ENCODE measurements at places on chromosomes 16 and 17. TPM values are rescaled to one million over a fixed set of nuclear protein-coding genes. Genes with fewer than 3 reads are reported as not detected.

ZNF624 gene
- total RNA-seq = 1.9 TPM

CTRL gene
- total RNA-seq = 1.6 TPM

ASPA gene
- not detected for total RNA-seq

MPO gene
- total RNA-seq = not detected

DNA sequence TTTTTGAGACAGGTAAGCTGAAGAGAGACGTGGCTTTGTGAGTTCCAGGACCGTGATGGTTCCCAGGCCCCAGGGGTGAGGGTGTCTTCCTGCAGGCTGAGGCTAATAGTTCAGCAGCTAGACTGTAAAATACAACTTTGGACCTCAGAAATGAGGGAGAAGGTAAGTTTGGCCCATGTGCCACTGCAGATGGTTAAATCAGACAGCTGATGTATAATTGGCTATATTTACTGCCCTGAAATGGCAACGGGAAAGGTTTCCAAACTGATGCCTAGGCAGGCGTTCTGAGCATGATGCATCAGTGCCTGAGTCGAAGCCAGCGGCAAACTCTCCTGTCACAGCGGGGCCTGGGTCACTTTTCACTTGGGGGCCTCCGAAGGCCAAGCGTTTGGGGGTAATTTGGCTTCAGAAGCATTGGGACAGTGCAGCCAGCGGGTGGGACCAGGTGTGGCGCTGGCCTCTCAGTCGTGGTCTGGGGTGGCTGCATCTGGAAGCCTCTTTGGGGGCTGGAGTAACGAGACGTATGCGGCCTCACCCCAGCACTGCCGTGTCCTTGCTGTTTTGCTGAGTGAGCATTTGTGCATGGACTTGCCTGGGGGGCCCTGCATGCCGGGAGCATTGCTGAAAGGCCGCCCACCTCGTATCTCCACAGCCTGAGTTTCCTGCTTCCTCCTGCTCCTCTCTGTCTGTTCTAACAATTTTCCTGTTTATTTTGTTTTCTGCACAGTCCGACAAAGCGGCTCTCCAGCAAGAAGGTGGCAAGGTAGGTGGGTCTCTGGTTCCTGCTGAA, 31.2 kb upstream of the CAPN15 start:
- no peak for DNase-seq
- no peak overlapping the region for H3K27ac ChIP-seq

GRCh38 chr17:45296833-45297124, 20.0 kb downstream of the MAP3K14 start:
- H3K36me3 ChIP-seq = peaks cover 14% of the 10 kb centered on the region
- DNase-seq = peak; percentile 48
- peak overlapping the region; percentile 72 for H3K27ac ChIP-seq
- no peaks in the 10 kb centered on the region for H3K27me3 ChIP-seq
- H3K4me1 ChIP-seq = peaks cover 66% of the 10 kb centered on the region
- H3K4me3 ChIP-seq = no peak overlapping the region

- peak; percentile 23 for DNase-seq
- peaks cover 10% of the 10 kb centered on the region for H3K4me1 ChIP-seq
- H3K27me3 ChIP-seq = no peaks in the 10 kb centered on the region
- no peak overlapping the region for H3K4me3 ChIP-seq
- H3K36me3 ChIP-seq = no peaks in the 10 kb centered on the region
Measured at GRCh38 chr16:85718682-85719081, 29.9 kb upstream of the GINS2 start.

GRCh38 chr17:37488607-37489196, 989 bp upstream of the DUSP14 start:
- peak overlapping the region; percentile 98 for H3K27ac ChIP-seq
- peak overlapping the region; percentile 81 for H3K4me3 ChIP-seq
- H3K4me1 ChIP-seq = peaks cover 42% of the 10 kb centered on the region
- DNase-seq = peak; percentile 96
- H3K27me3 ChIP-seq = no peaks in the 10 kb centered on the region

DNA sequence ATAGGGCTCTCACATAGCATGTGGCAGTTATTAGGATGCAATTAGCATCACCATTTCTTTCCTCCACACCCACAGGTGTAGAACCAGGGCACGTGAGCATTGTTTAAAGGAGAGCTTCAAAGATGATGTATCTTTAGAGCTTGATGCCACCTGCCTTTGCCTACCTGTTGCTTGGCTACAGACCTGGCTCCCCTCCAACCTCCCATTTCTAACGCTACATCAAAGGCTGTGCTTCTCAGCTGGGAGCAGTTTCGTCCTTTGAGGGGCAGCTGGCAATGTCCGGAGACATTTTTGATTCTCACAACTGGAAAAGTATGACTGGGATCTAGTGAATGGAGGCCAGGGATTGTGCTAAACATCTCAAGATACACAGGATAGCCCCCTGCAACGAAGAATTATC, 78.5 kb upstream of the CLEC3A start:
- H3K36me3 ChIP-seq = no peaks in the 10 kb centered on the region
- no peaks in the 10 kb centered on the region for H3K27me3 ChIP-seq
- no peak overlapping the region for H3K4me3 ChIP-seq
- no peaks in the 10 kb centered on the region for H3K4me1 ChIP-seq
- DNase-seq = no peak

- H3K27me3 ChIP-seq = no peaks in the 10 kb centered on the region
- no peak overlapping the region for H3K4me3 ChIP-seq
- H3K4me1 ChIP-seq = no peaks in the 10 kb centered on the region
- DNase-seq = no peak
- no peak overlapping the region for H3K27ac ChIP-seq
- no peaks in the 10 kb centered on the region for H3K36me3 ChIP-seq
Measured at GRCh38 chr17:40577611-40578065, 12.4 kb upstream of the CCR7 start.

- no peak for DNase-seq
- H3K27me3 ChIP-seq = no peaks in the 10 kb centered on the region
- no peak overlapping the region for H3K4me3 ChIP-seq
- H3K4me1 ChIP-seq = no peaks in the 10 kb centered on the region
- no peaks in the 10 kb centered on the region for H3K36me3 ChIP-seq
Measured at GRCh38 chr17:46875849-46876352, 24.5 kb downstream of the WNT9B start.

GRCh38 chr16:27960619-27961295, 102.8 kb downstream of the GSG1L start:
- H3K36me3 ChIP-seq = no peaks in the 10 kb centered on the region
- no peak overlapping the region for H3K4me3 ChIP-seq
- no peak overlapping the region for H3K27ac ChIP-seq
- H3K27me3 ChIP-seq = peaks cover 11% of the 10 kb centered on the region

- no peak overlapping the region for H3K4me3 ChIP-seq
- H3K27me3 ChIP-seq = no peaks in the 10 kb centered on the region
- no peaks in the 10 kb centered on the region for H3K36me3 ChIP-seq
- H3K4me1 ChIP-seq = peaks cover 2% of the 10 kb centered on the region
- no peak overlapping the region for H3K27ac ChIP-seq
- DNase-seq = no peak
Measured at GRCh38 chr17:41354536-41354935, 3.9 kb upstream of the KRT33A start.

DNA sequence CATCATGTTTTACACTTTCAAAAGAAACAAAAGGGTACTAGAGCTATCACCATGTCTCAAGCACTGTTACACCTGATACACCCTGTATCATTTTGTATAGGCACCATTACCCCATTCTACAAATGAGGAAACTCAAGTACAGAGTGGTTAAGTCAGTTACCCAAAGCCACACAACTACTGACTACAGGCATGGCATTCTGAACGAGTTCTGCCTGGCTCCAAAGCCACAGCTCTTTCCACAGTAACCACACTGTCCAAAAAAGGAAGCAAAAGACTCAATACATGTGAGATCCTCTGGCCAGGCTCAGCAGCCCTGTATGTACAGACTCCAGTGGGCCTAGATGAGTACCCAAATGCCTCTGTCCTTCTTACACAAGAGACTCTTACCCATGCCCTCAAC, 4.7 kb downstream of the DYNC1LI2 start:
- H3K27me3 ChIP-seq = no peaks in the 10 kb centered on the region
- H3K4me3 ChIP-seq = no peak overlapping the region
- no peak overlapping the region for H3K27ac ChIP-seq
- no peak for DNase-seq
- peaks cover 32% of the 10 kb centered on the region for H3K36me3 ChIP-seq

GRCh38 chr16:89779909-89780305, 36.5 kb downstream of the FANCA start:
- H3K36me3 ChIP-seq = peaks cover 13% of the 10 kb centered on the region
- no peak overlapping the region for H3K27ac ChIP-seq
- H3K27me3 ChIP-seq = no peaks in the 10 kb centered on the region
- H3K4me3 ChIP-seq = no peak overlapping the region
- no peaks in the 10 kb centered on the region for H3K4me1 ChIP-seq
- no peak for DNase-seq

DNA sequence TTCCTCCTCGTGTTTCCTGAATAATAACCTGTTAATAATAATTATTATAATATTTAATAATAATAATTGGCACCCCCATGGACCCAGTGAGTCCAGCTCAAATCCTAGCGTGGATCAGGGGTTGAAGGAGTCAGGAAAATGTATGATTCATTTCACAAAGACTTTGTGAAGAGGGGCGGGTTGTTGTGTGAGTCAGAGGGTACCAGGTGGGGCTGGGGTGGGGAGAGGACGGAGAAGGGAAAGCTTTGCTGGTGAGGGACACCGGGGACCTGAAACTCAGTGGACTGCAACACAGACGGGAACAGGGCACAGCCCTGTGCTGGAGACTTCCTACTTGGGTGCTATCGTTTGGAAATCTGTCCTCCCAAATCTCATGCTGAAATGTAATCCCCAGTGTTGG, 3.1 kb upstream of the ADORA2B start:
- no peak overlapping the region for H3K4me3 ChIP-seq
- no peaks in the 10 kb centered on the region for H3K36me3 ChIP-seq
- no peaks in the 10 kb centered on the region for H3K27me3 ChIP-seq
- DNase-seq = peak; percentile 84
- H3K27ac ChIP-seq = peak overlapping the region; percentile 85
- H3K4me1 ChIP-seq = peaks cover 40% of the 10 kb centered on the region

DNA sequence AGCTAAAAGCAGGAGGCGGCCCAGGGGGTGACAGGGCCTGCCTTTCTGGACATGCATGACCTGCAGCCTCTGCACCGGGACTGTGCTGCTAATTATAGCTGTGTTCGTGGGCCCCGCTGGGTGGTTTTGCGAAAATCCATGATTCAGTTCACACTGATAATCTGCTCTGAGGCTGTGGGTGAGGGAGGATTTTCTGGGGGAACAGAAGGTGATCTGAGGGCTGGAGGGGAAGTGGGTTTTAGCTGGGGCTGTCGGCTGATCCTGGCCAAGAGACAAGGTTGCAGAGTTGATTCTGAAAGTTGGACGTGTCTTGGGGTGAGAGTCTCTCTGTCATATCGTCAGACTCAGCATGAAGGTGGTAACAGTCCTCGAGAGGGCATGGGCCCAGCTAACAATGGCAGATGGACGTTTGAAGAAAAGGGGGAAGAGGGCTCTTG, 187.5 kb upstream of the ZNF469 start:
- H3K36me3 ChIP-seq = no peaks in the 10 kb centered on the region
- no peaks in the 10 kb centered on the region for H3K27me3 ChIP-seq
- H3K4me1 ChIP-seq = no peaks in the 10 kb centered on the region
- no peak overlapping the region for H3K4me3 ChIP-seq

GRCh38 chr16:67246756-67247191, 507 bp downstream of the FHOD1 start:
- no peaks in the 10 kb centered on the region for H3K27me3 ChIP-seq
- DNase-seq = peak; percentile 83
- H3K4me1 ChIP-seq = peaks cover 54% of the 10 kb centered on the region
- no peaks in the 10 kb centered on the region for H3K36me3 ChIP-seq

GRCh38 chr16:62029947-62030346, 6.3 kb downstream of the CDH8 start:
- no peaks in the 10 kb centered on the region for H3K4me1 ChIP-seq
- no peak overlapping the region for H3K4me3 ChIP-seq
- H3K36me3 ChIP-seq = no peaks in the 10 kb centered on the region
- DNase-seq = no peak

GRCh38 chr17:2610195-2611175, 17.0 kb downstream of the PAFAH1B1 start:
- H3K27me3 ChIP-seq = no peaks in the 10 kb centered on the region
- DNase-seq = no peak
- H3K27ac ChIP-seq = no peak overlapping the region
- no peaks in the 10 kb centered on the region for H3K36me3 ChIP-seq
- no peaks in the 10 kb centered on the region for H3K4me1 ChIP-seq

- no peak for DNase-seq
- H3K36me3 ChIP-seq = no peaks in the 10 kb centered on the region
- no peak overlapping the region for H3K4me3 ChIP-seq
- no peak overlapping the region for H3K27ac ChIP-seq
- no peaks in the 10 kb centered on the region for H3K27me3 ChIP-seq
Measured at GRCh38 chr16:8474587-8474986, 115.7 kb downstream of the TMEM114 start.

DNA sequence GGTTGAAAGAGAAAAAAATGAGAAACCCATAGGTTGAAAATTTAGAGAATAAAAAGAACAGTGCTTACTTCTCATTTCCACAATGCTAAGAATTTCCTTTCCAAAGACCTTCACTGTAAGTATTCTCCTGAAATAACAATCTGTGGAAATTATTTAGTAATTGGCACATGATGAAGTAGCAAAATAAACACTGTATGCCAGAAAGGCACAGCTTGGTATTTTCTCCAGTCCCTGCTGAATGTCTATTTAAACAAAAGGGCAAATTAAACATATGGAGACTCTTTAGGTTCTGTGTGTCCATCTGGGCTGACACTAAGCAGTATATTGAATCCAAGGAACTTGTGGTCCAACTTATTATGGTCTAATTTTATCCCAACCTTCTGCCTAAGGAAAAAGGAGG, 46.1 kb downstream of the CHCT1 start:
- H3K4me3 ChIP-seq = no peak overlapping the region
- peaks cover 41% of the 10 kb centered on the region for H3K36me3 ChIP-seq
- H3K27ac ChIP-seq = no peak overlapping the region
- no peaks in the 10 kb centered on the region for H3K27me3 ChIP-seq

DNA sequence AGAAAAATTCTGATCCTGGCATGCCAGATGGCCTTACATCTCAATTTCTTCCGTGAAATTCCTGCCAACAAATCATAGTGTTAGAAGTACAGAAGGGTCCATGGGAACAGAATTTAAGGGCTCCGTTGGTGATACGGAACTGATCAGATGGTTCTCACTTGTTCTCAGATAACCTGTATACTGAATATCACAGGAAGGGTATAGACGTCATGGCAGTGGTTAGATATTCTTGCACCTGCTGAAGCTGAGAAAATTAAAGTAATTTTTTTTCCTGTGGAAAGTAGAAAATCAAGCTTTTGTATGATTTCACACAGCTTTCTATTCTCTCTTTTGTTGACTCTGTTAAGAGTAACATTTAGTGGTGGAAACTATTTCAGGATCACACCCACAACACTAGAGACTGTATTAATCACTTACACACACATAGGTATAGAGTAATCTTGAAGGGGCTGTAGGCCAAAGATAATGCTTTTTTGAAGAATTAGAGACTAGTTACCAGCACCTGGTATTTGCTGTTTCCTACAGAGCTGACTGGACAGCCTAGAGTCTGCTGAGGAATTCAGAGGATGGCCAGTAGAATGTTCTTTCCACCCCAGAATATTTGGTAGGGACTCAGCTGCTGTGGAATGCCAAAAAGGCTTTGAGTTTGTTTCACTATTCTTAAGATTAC, 7.5 kb downstream of the TENT4B start:
- peaks cover 4% of the 10 kb centered on the region for H3K4me1 ChIP-seq
- DNase-seq = no peak
- no peaks in the 10 kb centered on the region for H3K36me3 ChIP-seq
- H3K27me3 ChIP-seq = no peaks in the 10 kb centered on the region

- no peaks in the 10 kb centered on the region for H3K27me3 ChIP-seq
- no peaks in the 10 kb centered on the region for H3K36me3 ChIP-seq
- no peak for DNase-seq
- no peak overlapping the region for H3K4me3 ChIP-seq
- no peak overlapping the region for H3K27ac ChIP-seq
Measured at GRCh38 chr17:81405411-81405872, 10.2 kb downstream of the BAHCC1 start.

- DNase-seq = peak; percentile 28
- H3K27me3 ChIP-seq = no peaks in the 10 kb centered on the region
- 0 out of 2 replicates have a peak, but pooled peaks cover 3% of the 10 kb centered on the region for H3K36me3 ChIP-seq
- peaks cover 54% of the 10 kb centered on the region for H3K4me1 ChIP-seq
- peak overlapping the region; percentile 99 for H3K27ac ChIP-seq
Measured at GRCh38 chr17:74429604-74430384, 2.1 kb upstream of the GPRC5C start.
